ENCODE measurements at places on chromosomes 7 and 10. TPM values are rescaled to one million over a fixed set of nuclear protein-coding genes. Genes with fewer than 3 reads are reported as not detected.
A peak's percentile ranks its signal among the peaks of the same experiment; 100 is the strongest.

The FFAR4 gene
- total RNA-seq = not detected

The FLNC gene
- total RNA-seq = not detected

DNA sequence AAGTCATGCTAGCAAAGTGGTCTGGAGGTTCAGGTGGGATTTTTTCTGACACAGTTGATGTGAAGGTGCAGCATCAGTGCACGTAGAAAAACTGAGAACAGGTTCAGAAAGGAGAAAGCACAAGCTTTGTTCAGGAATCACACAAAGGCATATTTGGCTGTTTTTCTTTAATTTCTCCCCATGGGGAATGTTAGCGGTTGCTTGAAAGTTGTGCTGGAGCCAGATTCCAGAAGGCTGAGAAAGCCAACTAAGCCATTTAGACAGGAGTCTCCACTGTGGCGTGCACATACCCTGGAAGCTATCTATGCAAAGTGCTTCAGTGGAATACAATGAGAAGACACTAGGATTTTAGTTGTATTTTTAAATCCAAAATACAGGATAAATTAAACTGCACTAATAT is 201.4 kb downstream of the PCLO start:
- H3K27me3 ChIP-seq = no peaks in the 10 kb centered on the region
- no peaks in the 10 kb centered on the region for H3K36me3 ChIP-seq
- no peaks in the 10 kb centered on the region for H3K4me1 ChIP-seq
- H3K4me3 ChIP-seq = no peak overlapping the region
- H3K27ac ChIP-seq = no peak overlapping the region
- DNase-seq = no peak

The PRKAR2B gene
- total RNA-seq = 1.4 TPM

The PANK1 gene
- 2.5 TPM for total RNA-seq

DNA sequence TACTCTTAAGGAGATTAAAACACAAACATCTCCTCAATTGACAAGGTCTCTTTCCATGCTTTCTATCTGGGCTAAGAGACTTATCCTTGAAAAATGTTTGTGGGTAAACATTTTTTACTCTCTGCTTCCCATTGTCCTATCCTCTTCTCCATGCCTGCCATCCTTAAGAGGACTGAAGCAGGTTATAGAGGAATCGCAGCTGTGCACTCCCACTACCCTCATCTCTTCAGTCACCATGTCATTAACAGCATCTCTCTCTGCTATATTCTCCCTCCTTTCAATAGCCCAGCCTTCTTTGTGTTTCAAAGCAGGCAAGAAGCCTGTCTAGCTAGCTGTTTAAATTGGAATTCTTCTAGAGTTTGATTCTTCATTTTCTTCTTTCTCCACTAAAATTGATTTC is 22.6 kb downstream of the COL1A2 start:
- no peaks in the 10 kb centered on the region for H3K27me3 ChIP-seq
- no peaks in the 10 kb centered on the region for H3K36me3 ChIP-seq
- no peak overlapping the region for H3K27ac ChIP-seq

- peak; percentile 71 for DNase-seq
- no peaks in the 10 kb centered on the region for H3K36me3 ChIP-seq
- peaks cover 40% of the 10 kb centered on the region for H3K27me3 ChIP-seq
- H3K27ac ChIP-seq = no peak overlapping the region
- H3K4me1 ChIP-seq = peaks cover 13% of the 10 kb centered on the region
These were observed 31.3 kb upstream of the GALNT11 start for GRCh38 chr7:151993977-151994676.

GRCh38 chr7:1673581-1674118 is 3.6 kb downstream of the ELFN1 start:
- H3K4me3 ChIP-seq = no peak overlapping the region
- H3K4me1 ChIP-seq = peaks cover 3% of the 10 kb centered on the region
- peaks cover 15% of the 10 kb centered on the region for H3K27me3 ChIP-seq
- no peak for DNase-seq
- no peak overlapping the region for H3K27ac ChIP-seq

GRCh38 chr7:26087321-26088091 is 64.5 kb upstream of the NFE2L3 start:
- H3K27me3 ChIP-seq = peaks cover 2% of the 10 kb centered on the region
- H3K4me1 ChIP-seq = peaks cover 13% of the 10 kb centered on the region
- H3K36me3 ChIP-seq = no peaks in the 10 kb centered on the region
- no peak overlapping the region for H3K4me3 ChIP-seq
- no peak overlapping the region for H3K27ac ChIP-seq

DNA sequence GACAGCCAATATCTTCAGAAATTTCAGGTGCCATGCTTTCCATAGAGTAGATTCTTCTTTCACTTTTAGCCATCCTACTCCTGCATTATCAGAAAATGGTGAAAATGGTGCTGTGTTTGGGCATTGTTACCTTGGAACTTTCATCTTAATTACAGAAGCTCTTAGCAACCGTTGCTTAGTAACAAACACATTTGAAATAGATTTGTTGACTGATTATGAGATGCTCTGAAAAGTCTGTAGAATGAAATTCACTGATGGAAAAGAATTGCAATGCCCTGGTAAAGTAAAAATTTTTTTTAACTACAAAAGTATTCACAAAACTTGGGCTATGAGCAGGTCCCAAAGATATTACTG is 249.3 kb upstream of the NEBL start:
- DNase-seq = no peak
- H3K27ac ChIP-seq = no peak overlapping the region
- peaks cover 1% of the 10 kb centered on the region for H3K27me3 ChIP-seq
- no peaks in the 10 kb centered on the region for H3K36me3 ChIP-seq
- H3K4me1 ChIP-seq = no peaks in the 10 kb centered on the region
- no peak overlapping the region for H3K4me3 ChIP-seq

DNA sequence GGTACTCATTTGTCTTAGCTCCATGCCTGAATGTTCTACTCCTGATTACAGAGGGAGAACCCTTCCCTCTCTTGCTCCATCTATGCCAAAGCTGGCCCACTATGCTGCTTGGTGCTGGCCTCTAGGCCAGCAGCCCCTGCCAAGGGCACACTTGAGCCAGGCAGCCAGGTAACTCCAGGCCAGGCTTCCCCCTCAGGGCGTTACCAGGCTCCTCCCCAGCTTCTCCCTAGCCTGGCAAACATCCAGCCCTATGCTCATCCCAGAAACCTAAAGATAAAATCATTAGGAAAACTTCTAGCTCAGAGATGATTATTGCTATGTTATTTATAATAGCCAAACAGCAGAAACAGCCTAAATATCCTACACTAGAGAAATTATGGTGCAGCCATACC is 103.7 kb downstream of the KCNMA1 start:
- H3K4me3 ChIP-seq = no peak overlapping the region
- DNase-seq = no peak
- H3K36me3 ChIP-seq = no peaks in the 10 kb centered on the region
- no peaks in the 10 kb centered on the region for H3K27me3 ChIP-seq

The PDZD7 gene
- total RNA-seq = 0.93 TPM

DNA sequence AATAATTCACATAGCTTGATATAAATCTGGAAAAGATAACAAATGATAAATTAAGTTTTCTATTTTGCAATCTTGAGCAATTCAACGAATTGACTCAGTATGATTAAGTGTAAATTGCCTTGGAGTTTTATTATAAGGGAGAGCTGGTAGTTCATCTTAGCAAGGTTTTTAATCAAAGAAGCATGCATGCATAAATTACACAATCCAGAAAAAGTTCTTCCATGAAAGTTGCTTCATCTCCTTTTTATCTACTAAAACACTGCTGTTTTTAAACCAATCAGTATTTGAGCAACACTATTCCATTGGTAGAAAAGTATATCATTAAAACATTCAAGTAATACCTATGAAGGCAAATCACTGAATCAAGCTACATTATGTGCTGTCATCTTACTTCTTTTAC is 47.6 kb downstream of the POT1 start:
- no peaks in the 10 kb centered on the region for H3K4me1 ChIP-seq
- H3K36me3 ChIP-seq = peaks cover 7% of the 10 kb centered on the region
- no peak for DNase-seq
- no peaks in the 10 kb centered on the region for H3K27me3 ChIP-seq
- no peak overlapping the region for H3K4me3 ChIP-seq

DNA sequence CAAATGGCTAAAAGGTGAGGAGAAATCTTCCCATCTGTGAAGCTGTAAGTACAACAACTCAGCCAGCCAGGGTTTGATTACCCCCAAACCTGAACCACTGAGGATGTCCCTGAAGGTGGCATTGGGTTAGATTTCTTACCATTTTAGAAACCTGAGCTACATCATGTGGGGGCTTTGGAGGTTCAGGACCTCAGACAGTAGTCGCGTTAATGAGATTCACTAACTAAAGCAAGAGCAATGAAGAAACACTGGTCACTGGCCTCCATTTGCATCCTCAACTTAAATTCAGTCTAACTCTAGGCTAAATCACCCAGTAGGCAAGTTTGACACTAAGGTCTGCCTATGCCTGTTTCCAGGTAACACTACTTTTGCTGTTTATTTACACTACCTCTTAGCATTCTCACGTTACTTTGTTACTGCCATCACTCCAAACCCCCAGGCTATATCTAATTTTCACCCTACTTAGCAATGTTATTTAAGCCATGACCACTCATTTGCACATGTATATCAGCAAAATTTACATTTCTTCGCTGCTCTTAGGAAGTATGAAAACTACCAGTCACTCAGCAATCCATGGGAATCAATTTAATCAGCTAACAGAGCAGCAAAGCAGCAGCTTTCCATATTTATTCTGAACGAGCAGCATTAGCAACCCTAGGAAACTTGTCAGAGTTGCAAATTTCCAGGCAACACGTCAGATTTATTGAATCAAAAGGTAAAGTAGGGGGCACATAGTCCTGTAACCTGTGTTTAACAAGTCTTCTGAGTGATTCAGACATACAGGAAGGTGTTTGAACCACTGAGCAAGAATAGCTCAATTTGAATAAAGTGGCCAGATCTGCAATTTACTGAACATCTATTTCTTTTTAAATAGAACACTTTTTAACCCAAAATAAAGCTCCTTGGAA is 788.4 kb upstream of the SORCS1 start:
- no peaks in the 10 kb centered on the region for H3K27me3 ChIP-seq
- H3K36me3 ChIP-seq = no peaks in the 10 kb centered on the region
- no peak overlapping the region for H3K4me3 ChIP-seq
- H3K4me1 ChIP-seq = no peaks in the 10 kb centered on the region

- no peak for DNase-seq
- H3K27me3 ChIP-seq = no peaks in the 10 kb centered on the region
- no peak overlapping the region for H3K27ac ChIP-seq
These were observed 354.6 kb downstream of the LRRTM3 start for GRCh38 chr10:67280405-67280804.

DNA sequence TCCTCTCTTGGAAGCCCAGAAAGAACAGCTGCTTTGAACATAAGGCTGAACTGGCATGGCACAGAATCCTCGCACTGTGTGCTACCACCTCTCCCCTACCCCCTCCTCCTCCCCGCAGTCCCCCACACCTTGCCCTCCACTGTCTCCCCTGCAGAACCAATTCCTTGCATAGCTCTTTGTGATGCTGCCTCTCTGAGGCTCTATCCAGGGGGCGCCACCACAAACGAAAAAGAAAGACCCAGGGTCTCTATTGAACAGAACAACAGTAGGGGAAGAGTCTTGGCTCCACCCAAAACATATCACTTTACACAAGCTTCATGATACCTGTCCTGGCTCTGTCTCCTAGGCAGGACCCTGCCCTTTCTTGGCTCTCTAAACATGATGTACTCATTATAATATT is 26.2 kb upstream of the EBLN1 start:
- DNase-seq = peak; percentile 17
- H3K27ac ChIP-seq = no peak overlapping the region
- peaks cover 39% of the 10 kb centered on the region for H3K4me1 ChIP-seq
- no peak overlapping the region for H3K4me3 ChIP-seq
- peaks cover 4% of the 10 kb centered on the region for H3K27me3 ChIP-seq

GRCh38 chr7:140400381-140400780 is 2.1 kb upstream of the SLC37A3 start:
- H3K4me1 ChIP-seq = peaks cover 49% of the 10 kb centered on the region
- no peak overlapping the region for H3K4me3 ChIP-seq
- no peaks in the 10 kb centered on the region for H3K27me3 ChIP-seq
- peaks cover 16% of the 10 kb centered on the region for H3K36me3 ChIP-seq

GRCh38 chr7:112453505-112454171 is 3.4 kb downstream of the IFRD1 start:
- H3K36me3 ChIP-seq = peaks cover 15% of the 10 kb centered on the region
- H3K4me1 ChIP-seq = peaks cover 30% of the 10 kb centered on the region
- H3K27ac ChIP-seq = no peak overlapping the region
- no peak overlapping the region for H3K4me3 ChIP-seq
- no peak for DNase-seq

DNA sequence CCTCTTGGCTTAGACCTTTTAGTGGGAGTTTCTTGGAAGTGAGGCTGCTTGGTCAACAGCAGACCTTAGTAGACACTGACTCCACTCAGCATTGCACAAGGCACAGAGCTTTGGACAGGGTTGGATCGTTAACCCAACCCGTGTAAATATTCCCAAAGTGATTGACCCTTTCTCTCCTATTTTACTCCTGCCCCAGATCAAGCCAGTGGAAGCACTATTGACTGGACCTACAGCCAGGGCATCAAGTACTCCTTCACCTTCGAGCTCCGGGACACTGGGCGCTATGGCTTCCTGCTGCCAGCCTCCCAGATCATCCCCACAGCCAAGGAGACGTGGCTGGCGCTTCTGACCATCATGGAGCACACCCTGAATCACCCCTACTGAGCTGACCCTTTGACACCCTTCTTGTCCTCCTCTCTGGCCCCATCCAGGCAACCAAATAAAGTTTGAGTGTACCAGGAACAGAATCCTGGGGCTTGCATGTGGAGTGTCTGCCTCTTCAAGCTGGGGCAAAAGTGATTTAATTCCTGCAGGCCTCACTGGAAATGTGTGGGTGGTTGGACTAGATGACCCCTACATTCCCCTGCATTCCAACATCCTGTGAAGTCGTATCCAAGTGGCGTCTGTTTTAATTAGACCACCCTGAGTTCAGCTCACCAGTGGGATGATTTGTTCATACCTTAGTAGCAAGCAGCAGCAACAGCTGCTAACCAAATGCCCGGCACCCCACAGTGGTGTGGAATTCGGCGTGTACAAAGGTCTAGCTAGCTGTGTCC is 7.5 kb downstream of the CPA1 start:
- no peak overlapping the region for H3K27ac ChIP-seq
- H3K36me3 ChIP-seq = no peaks in the 10 kb centered on the region
- no peak overlapping the region for H3K4me3 ChIP-seq
- no peak for DNase-seq

DNA sequence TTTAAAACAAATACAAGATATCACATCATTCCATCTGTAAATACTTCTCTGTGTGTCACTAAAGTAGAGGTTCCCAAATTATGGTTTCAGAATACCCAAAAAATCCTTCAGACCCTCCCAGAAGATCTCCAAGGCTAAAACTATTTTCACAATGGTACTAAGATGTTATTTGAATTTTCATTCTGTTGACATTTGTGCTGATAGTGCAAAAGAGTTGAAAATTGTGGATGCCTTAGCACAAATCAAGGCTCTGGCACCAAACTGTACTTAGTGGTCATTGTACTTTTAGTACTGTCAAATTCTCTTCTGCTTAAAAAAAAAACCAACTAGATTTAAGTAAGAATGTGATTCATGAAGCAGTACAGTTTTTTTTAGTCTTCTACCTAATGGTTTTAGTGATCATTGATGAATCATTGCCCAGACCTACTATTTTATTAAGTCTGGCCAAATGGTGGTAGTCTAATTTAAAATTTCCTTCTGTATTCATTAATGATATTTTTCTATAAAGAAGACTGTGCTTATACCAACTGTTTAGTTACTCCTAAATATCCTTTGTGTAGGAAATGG is 50.5 kb downstream of the TPST1 start:
- no peaks in the 10 kb centered on the region for H3K4me1 ChIP-seq
- peaks cover 3% of the 10 kb centered on the region for H3K27me3 ChIP-seq
- DNase-seq = no peak
- no peaks in the 10 kb centered on the region for H3K36me3 ChIP-seq

The FOXK1 gene
- 25.9 TPM for total RNA-seq

The A1CF gene
- total RNA-seq = not detected

- peaks cover 32% of the 10 kb centered on the region for H3K36me3 ChIP-seq
- H3K4me1 ChIP-seq = peaks cover 56% of the 10 kb centered on the region
- DNase-seq = peak; percentile 57
These were observed 22.6 kb downstream of the CSGALNACT2 start for GRCh38 chr10:43160921-43161255.
